ENCODE measurements at places on chromosomes 3 and 15.

DNA sequence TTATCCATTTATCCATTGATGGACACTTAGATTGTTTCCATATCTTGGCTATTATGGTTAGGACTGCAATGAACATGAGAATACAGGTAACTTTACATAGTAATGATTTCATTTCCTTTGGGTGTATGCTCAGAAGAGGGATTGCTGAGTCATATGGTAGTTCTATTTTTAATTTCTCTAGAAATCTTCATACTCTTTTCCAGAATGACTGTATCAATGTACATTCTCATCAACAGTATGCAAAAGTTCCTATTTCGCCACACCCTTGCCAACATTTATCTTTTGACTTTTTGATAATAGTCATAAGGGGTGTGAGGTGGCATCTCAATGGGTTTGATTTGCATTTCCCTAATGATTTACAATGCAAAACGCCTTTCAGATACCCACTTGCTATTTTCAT, 6.2 kb upstream of the NIPA1 start:
- DNase-seq: no peak

- DNase-seq: peak; percentile 77
These were observed 25.5 kb downstream of the FAM174B start for GRCh38 chr15:92629975-92630626.

DNA sequence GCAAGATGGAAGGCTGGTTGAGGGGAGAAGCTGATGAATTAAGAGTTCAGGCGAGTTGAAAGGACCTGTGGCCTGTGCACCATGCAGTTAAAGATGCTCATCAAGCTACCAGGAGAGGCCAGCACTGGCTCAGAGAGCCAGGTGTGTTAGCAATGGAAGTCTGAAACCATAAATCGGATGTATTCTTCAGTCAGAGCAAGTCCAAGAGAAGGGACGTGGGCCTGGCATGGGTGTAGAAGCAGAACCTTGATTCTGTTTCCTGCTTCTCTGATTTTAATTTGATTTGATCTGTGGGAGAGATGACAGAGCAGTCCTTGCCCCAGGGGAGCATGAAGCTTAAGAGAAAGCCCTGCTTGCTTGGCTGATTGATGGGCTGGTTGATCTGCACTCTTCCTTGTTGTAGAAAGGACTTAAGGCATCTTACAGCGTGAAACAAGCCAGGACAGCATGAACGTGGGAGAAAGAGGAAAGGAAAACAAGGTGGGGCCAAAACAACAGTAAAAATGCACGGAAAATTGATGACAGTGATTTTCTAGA, 10.9 kb downstream of the TM6SF1 start:
- no peak for DNase-seq

GRCh38 chr3:150062492-150062891, 91.8 kb upstream of the PFN2 start:
- peak; percentile 83 for DNase-seq

DNA sequence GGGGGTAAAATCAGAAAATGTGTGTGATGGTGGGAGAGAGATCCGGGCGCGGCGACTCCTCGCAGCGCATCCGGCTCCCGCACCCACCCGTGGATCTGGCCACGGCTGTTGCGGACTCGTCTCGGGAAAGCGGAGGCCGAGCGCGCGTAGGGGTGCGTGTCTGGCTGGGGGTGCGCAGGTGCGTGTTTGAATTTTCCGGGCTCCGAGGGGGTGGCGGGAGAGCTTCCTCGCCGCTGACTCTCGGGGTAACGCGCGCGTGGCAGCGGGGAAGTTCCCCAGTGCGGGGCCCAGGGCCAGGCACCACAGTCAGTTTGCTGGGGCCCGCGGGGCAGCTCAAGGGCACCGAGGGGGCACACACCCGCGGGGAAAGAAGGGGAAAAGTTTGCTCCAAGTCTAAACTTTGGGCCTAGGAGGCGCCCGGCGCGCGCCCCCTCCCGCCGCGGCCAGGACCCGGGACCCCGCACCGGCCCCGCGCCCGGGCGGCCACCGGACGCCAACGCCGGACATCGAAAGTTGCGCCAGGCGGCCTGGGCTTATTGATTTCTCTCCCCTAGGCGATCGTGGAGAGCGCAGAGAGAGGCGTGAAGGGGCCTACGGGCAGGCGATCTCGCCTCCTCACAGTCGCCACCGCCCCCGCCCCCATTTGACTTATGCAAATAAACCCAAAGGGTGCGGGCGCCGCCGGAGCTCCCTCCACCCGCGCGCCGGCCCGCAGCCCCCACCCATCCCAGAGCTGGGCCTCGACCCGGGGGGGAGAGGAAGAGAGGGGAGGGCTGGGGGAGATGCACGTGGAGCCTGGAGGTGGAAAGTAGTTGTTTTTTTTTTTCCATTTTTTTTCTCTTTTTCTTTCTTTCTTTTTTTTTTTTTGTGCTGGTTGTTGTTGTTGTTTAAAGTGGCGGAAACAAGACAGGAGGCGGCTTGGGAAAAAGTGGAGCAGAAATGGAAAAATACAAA, 639 bp downstream of the FOXP1 start:
- peak; percentile 49 for DNase-seq

DNA sequence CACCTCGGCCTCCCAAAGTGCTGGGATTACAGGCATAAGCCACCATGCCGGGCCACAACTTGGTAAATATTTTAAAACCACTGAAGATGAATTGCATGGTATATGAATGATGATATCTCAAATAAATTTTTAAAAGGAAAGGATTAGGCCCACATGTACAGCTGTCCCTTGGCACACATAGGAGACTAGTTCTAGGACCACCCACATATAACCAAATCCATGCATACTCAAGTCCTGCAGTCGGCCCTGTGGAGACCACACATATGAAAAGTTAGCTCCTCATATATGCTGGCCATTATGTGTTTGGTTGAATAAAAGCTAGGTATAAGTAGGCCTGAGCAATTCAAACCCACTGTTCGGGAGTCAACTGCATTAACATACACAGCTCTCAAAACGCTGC, 10.6 kb downstream of the CLPX start:
- no peak for DNase-seq

DNA sequence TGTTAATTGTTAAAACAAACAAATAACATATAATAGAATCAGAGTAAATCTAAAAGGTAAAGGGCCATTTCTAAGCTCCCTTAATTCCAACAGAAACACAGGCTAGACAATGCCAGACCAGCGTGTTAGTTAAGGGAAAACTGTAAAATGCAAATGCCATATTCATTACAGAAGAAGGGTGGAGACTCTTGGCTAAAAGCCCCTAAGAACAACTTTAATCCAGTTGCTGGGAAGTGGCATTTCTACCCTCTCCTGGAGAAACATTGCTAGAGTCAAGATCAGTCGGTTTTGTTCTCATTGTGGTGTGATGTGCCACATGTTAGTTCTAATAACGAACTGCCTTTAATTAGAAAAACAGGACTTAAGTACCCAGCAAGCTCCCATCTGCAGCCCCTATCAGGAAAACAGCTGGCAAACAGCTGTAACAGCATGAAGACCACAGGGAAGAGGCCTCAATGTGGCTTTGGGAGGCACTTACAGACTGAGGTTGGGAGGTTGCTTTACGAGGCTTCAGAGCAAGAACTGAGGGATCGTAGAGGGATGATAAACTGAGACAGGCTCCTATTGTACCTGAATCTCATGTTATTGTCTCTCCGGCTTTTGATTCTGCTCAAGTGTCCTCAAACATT, 1134.8 kb downstream of the ROBO1 start:
- peak; percentile 1 for DNase-seq

- no peak for DNase-seq
These were observed 115.7 kb downstream of the WNT7A start for GRCh38 chr3:13764161-13764560.

- DNase-seq: no peak
These were observed 191.9 kb upstream of the LRIG1 start for GRCh38 chr3:66692766-66693150.

DNA sequence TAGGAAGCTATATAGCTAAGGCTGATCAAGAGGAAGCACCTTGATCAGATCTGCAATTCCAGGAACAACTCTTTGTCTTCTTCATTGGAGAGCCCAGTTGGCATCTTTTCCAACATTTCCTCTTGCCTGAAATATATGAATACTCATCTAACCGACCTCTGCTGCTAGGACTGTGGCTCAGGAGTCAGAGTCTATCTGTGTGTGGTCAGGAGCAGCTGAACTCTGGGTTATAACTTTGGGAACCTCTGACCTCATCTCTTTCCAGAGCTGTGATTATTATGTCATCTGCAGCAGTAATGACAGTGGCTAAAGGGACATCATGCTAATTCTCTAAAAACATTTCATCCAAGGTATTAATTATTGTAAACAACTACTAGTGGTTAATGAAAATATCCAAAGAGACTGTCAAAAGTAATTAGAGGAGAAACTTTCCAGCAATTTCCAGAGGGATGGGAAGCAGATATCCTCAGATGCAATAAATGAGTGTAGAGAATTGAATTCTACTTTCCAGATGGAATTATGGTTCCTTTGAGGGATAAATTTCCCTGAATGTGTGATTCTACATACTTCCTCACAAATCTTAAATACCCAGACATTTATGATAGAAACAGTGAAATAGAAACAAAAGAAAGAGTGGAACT, 11.5 kb upstream of the SPINK8 start:
- DNase-seq: peak; percentile 75

- no peak for DNase-seq
These were observed 6.0 kb upstream of the GATA2 start for GRCh38 chr3:128498901-128499530.

DNA sequence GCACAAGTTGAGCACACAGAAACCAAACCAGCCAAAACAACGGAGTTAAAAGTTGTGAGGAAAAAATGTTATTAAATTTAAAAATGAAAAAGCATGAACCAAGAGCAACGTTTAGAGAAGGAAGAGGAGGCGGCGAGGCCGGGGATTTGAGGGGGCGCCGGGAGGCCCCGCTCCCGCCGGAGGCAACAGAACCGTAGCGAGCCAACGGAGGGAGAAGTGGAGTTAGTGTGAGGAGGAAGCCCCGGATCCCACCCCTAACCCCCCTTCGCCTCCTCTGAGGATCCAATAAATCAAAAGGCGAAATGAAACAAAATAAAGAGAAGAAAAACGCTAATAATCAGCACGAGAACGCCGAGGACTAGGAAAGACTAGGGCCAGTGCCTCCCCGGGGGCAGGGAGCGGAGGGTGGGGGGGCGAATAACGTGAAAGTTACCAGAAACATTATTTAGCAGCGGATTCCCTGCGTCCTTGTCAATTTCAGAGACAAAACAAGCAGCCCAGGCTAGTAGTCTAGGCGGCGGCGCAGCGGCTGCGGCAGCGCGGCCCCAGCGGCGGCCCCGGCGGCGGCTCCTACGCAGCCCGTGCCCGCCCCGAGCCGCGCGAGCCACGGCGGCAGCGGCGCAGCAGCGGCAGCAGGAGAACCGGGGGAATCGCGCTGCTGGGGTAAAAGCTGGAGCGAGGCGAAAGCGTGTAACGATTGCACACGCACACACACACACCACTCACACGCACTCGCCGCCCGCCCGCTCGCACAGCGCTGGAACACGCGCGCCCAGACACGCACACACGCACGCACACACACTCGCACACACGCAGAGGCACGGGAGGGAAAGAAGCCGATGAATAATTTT, 1.7 kb downstream of the MEIS2 start:
- DNase-seq: peak; percentile 61

DNA sequence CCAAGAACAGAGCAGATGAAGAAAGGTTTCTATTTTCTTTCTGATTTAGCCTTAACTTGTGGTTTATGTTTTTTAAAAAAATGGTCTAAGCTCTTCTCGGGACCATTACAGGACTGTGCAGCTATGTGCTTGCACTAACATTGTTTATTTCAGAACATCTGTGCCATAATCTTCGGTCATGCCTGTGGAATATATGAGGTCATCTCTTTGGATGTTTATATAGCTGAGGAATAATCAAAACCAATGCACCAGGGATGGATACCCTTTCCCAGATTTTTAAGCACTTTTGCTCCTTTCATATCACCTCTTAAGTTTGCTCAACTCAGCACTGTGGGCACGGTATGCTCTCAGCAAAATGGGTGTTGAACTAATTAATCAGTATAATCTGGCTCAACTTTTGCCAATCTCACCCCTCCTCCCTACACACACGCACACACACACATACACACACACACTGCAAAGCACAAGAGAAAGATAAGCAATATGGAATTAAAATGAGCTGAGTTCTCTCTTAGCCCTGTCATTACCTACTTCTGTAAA, 268.5 kb upstream of the TMC3 start:
- no peak for DNase-seq

DNA sequence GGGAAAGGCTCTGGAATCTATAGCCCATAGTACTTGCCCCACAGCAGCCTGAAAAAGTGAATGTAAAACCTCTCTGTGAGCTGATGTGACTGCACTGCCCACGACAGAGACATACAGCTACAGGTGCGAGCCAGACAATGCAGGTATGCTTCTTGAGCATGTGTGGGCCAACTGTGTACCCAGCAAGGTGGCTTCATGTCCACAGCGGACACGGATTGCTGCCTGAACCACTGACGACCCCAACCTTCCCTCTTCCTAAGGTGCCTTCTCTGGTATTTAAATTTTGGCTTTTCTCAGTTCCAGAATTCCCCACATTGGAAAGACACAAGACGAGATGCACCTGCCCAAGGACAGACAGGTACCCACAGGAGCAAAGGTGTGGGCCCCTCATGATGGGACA, 65.8 kb downstream of the SCN5A start:
- no peak for DNase-seq

DNA sequence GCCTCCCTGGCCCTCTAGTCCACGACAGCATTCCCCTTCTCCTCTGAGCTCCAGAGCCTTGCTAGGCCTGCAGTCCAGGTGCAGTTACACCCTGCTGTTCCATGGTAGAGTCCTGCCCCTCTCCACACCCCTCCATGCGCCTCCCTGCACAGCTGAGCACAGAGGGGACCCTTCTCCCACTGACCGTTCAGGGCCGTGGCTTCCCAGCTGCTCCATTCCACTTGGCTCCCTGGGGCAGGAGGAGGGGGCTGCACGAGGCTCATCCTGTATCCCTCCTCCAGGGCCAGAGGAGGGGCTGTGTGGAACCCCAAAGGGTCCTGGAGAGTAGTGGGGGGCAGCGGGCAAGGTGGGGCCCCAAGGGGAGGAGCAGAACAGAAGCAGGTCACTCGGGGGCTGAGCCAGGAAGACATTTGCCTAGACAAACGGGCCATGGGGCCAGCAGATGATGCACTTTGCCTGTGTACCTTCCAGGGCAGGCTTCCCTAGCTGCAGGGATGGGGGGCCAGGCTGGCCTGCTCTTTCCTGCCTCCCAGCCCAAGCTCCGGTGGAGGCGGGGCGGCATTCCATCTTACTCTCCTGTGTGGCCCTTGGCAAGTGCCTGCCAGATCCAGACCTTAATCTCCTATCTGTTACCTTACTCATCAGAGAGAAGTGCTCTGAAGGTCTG, 20.7 kb upstream of the GOLGA6C start:
- DNase-seq: no peak

DNA sequence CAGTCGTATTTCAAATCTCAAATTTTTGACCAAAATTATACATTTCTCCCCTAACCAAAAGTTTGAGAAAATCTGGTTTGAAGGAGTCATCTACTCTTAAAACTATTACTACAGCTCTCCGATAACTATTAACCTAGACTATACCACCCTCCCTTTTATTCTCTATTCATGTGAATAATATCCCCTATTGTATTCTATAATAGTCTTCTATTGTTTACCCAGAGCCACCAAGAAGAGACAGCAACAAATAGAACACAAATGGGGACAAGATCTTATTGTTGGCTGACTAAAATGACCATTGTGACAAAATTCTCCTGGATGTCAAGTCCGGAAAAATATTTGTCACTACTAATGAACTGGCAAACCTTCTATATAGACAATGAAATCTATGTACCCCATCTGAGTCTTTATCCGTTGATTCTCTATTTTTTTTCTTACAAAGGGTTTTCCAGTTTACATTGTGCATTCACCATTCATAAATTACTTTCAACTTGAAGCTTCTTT, 618.0 kb downstream of the CADM2 start:
- no peak for DNase-seq

- DNase-seq: no peak
These were observed 19.2 kb downstream of the ALS2CL start for GRCh38 chr3:46674031-46674845.

All from myocyte (in vitro differentiated cells).